ENCODE measurements at places on chromosomes 2 and 18.
A peak's percentile ranks its signal among the peaks of the same experiment; 100 is the strongest.

DNA sequence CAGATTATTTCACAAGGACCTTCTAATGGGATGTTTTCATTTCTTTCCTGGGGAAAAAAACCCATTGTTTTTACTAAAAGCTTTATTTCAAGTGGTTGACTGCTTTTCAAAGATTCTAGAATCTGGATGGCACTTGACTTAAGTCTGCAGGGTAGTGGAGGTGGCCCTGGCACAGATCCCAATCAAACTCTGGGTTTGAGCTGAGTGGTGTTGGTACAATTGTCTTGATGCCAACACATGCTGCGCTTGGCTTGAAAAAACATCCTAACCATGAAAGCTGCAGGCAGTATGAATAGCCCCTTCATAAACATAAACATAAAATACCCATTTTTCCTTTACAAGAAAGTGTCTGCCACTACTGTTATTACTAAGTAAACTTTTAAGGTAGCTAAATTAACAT is 3.6 kb downstream of the PAPOLG start:
- no peak for DNase-seq

DNA sequence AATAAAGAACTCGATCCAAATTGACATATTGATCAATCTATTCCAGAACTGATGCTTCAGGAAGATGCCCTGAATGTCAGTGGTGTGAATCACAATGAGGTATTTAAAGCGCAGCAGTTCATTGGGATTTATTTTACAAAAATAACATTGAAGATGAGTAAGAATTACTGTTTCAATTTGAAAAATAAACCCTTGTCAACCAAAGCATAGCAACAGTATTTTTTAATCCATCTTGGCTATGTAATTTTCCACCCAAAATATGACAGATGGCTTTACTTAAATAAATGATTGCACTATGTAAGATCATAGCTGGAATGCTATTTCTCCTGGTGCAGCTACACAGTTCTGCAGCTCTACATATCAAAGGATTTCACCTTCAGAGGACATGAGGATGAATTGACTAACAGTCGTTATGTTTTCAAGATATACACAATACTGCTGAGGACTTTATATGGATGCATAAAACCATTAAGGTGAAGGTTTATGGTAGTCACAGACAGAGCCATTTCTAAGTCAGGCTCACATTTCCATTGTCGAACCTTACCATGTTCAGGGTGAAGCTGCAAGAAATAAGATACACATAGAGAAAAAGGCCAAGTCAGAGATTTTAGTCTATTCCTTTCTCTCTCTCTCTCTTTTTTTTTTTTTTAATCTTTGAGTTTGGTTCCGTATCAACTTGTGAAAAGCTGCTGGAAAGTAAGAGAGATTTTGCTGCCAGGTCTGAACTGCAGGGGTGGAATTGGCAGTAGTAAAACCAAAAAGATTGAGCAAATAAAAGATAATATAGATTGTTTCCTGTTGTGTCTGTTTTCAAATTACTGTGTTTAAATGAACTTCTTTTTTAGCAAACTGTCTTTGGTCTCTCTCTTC is 398.0 kb upstream of the CDH20 start:
- DNase-seq, result no peak

GRCh38 chr2:144481666-144482065 is 38.3 kb downstream of the ZEB2 start:
- DNase-seq, result no peak

DNA sequence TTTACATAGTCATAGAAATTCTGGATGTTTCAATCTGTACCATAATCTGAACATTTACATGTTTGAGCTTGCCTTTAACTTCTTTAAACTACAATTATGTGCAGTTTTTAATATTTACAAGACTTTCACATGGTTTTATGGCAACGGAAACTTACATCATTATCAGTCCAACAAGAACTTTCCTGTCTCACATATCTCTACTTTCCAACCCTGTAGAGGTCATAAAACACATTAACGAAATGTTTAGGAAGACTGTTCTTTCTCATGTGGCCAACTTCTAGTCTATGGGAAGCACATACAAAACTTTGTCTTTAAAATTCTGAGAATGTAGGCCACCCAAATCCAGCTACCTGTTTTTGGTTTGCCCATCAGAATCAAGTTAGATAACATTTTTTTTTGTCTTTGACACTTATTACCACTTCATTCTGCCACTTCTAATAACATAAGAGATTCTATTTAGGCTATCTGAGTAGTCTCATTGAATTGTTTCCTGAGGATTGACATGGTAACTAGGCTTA is 693.2 kb downstream of the KCNJ3 start:
- DNase-seq, result no peak

DNA sequence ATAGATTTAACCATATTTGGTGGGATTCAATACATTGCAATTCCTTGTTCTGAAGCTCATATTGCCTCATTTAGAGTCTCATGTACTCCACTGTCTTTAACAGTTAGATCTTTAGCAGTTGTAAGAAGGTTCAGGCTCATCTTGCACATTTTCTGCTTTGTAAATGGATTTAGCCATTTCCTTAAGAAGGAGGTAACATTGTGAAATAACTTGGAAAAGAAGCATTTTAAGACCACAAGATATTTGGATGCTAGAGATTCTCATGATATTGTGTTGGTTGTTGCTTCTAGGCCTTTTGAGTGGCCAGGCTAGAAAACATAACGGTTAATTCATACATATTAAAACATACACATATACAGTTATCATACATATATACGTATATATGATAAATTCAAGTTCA is 445.8 kb upstream of the NXPH2 start:
- DNase-seq, result no peak

- no peak for DNase-seq
Measured at GRCh38 chr18:42112657-42113420, 157.8 kb downstream of the PIK3C3 start.

DNA sequence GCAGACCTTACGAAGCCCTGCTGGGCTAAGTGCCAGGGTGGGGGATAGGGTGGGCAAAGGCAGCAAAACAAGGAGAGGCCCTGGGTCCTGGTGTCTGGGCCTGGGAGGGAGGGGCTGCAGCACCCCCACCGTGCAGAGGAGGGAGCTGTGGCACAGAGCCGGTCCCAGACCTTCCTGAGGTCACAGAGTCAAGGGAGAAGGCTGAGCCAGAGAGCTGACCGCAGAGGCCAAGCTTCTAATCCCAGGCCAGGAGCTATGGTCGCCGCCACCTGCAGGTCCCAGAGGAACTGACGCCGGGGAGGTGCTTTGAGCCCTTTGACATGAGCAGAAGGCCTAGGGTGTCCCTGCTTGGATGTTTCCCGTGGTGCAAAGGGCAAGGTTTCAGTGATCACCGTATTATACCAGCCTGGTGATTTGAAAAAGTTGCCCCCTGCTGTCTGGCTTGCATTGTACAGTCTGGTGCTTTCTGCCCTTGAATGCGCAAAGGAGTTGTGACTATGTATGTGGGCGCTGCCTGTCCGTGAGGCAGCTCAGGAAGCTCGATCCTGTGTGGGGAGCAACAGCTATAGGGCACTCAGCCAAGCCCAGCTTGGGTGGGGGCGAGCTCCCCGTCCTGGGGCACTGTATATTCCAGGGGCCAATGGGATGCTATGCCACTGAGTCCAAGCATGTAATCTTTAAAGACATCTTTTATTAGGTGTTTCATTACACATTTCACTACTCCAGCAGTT is 44.3 kb downstream of the EDAR start:
- DNase-seq, result peak; percentile 32

DNA sequence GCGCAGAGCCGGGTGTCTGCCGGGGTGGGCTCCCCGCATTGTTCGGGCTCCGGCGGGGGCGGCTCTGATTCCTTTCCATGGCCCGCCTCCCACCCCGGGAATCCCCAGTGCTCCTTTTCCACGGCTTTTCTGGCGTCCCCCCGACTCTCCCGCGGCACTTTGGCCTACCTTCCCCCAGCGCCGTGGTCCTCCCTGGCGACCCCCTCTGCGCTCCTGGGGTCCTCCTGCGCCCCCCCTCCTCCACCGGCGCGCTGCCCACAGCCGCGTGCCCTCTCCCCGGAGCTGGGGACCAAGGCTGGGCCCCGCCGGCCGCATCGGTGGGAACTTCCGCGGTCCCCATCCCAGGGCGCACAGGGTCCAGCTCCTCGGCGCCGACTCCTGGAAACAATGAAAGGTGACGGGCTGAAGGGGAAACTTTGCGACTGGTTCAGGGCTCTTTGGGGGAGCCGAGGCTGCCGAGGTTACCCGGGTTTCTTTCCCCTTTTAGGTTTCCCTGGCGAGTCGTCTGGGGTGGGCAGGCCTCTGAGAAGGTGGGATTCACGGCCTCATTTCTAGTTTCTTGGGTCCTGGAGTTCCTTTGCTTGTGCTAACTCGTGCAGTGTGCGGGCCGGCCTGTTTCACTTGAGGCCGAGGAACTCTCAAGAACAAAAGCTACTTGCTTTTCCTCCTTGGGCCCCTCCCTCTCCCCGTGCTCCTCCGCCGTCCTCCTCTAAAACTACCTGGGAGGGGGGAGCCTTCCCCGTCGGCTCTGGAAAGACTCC is 2.2 kb downstream of the TGIF1 start:
- peak; percentile 86 for DNase-seq

Measured in suprapubic skin (tissue), 4 donors.